CD4-positive, alpha-beta memory T cell (primary cell): ENCODE measurements at places on chromosomes 16 and 17. TPM values are rescaled to one million over a fixed set of nuclear protein-coding genes. Genes with fewer than 3 reads are reported as not detected.

NOXO1 gene
- total RNA-seq = 0.47 TPM

CEP20 gene
- total RNA-seq = 22.3 TPM

SLC35G6 gene
- not detected for total RNA-seq

OSGIN1 gene
- total RNA-seq = 1.1 TPM

CEP95 gene
- 105 TPM for total RNA-seq

HP gene
- total RNA-seq = not detected

CPHXL2 gene
- total RNA-seq = not detected

NSMCE1 gene
- total RNA-seq = 66.6 TPM

KAT7 gene
- total RNA-seq = 115 TPM

SRCIN1 gene
- total RNA-seq = 0.79 TPM
